Activated CD8-positive, alpha-beta T cell treated with anti-CD3 and anti-CD28 coated beads, Interleukin-2, amount 10 ng/mL, durations not matched to agents 7 days and 5 days (primary cell): ENCODE measurements at places on chromosomes 12 and 14. TPM values are rescaled to one million over a fixed set of nuclear protein-coding genes. Genes with fewer than 3 reads are reported as not detected.

The ARHGAP9 gene
- 243 TPM for total RNA-seq

The GDF3 gene
- not detected for total RNA-seq

The DLK1 gene
- not detected for total RNA-seq

The RHEBL1 gene
- total RNA-seq = 9.5 TPM

The KRT6C gene
- total RNA-seq = not detected

The VIPAS39 gene
- 18.4 TPM for total RNA-seq
